ENCODE measurements at places on chromosomes 1 and 21.

- peak; percentile 13 for DNase-seq
Observed at GRCh38 chr21:45640888-45641479, 2.5 kb upstream of the PCBP3 start.

DNA sequence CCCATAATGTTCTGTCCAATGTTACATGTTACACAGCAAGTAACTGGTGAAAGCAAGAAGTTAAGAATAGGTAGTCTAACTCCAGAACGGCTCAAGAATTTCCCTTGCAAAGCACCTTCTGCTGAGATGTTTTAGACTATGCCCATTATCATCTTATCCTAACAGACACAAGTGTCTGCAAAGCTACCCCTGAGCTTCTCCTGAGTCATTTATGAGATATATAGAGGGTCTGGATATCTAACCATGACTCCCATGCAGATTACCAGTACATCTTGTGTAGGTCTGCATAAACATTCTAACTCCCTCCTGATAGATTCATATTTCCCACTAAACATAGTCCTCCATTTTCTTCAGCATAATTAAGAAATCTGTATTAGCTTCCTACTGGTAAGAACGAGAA is 171.7 kb downstream of the COQ8A start:
- no peak for DNase-seq

DNA sequence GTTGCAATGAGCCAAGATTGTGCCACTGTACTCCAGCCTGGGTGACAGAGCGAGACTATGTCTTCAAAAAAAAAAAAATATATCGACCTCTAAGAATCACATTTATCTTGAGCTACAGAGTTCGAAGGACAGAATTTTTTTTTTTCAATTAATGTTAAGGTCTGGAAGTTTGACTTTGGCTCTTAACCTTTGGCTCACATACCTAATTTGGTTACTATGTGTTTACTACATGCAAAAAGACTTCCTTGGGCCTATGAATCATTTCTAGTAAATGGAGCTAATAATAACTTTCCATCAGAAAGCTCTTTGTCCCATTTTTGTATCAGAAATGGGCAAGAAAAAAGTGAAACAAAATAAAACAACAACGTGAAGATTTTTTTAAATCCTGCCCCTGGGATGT is 351.2 kb downstream of the SMYD3 start:
- no peak for DNase-seq

DNA sequence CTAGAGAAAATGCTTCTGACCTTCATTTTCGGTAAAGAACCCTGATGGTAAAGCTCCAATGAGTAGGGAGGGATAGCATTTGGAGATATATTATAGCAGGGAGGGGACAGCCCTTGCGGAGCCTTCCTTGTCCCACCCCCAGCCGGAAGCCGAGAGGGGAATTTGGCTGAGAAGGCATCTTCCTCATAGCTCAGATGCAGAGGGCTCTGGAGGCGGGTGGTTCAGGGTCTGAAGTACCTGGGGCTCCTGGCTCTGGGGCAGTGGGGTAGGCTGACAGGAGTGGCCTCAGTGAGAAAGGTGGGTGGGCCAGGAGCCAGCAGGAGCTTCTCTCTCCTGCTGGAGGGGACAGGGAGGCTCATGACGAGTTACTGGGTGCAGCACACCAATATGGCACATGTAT is 88.0 kb upstream of the IFFO2 start:
- DNase-seq: no peak

DNA sequence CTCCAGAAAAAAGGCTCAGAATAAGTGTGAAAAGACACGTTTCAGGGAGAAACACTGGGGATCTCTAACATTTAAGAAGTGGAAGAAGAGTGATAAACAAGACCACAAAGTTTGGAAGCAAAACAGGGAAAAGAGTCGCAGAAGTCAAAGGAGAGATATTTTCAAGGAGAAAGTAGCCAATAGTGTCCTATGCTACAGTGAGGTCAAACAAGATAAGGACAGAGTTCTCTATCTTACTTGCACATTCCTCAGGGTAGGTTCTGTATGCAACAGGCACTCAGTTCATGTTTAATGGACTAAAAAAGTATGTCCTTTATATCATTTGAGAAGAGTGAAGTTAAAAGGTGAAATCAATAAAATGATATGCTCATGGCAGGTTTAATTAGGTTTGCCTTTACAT is 13.8 kb upstream of the EDEM3 start:
- no peak for DNase-seq

GRCh38 chr1:59486615-59487014 is 189.7 kb downstream of the FGGY start:
- DNase-seq: no peak

GRCh38 chr1:68780919-68781318 is 284.0 kb upstream of the DEPDC1 start:
- no peak for DNase-seq

DNA sequence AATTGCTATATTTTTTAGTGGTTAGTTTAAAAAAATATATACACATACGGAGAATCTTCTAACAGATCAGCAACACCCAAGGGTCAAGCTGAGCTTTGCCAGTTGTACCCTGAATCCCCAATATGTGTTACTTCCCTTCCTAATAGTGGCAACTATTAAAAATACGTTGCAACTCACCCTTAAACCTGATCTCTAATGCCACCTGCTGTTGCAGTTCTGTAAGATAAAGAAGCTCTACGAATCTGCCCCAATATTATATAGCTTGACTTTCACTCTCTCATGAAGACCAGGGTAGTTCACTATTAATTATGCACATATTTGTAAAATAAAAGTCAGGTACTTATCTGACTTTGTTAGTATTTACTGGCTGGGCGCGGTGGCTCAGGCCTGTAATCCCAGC is 58.4 kb downstream of the ASH1L start:
- DNase-seq: no peak

- DNase-seq: no peak
Observed at GRCh38 chr21:37414292-37415253, 48.0 kb downstream of the DYRK1A start.

- DNase-seq: no peak
Observed at GRCh38 chr1:178639326-178639725, 85.7 kb upstream of the RALGPS2 start.

DNA sequence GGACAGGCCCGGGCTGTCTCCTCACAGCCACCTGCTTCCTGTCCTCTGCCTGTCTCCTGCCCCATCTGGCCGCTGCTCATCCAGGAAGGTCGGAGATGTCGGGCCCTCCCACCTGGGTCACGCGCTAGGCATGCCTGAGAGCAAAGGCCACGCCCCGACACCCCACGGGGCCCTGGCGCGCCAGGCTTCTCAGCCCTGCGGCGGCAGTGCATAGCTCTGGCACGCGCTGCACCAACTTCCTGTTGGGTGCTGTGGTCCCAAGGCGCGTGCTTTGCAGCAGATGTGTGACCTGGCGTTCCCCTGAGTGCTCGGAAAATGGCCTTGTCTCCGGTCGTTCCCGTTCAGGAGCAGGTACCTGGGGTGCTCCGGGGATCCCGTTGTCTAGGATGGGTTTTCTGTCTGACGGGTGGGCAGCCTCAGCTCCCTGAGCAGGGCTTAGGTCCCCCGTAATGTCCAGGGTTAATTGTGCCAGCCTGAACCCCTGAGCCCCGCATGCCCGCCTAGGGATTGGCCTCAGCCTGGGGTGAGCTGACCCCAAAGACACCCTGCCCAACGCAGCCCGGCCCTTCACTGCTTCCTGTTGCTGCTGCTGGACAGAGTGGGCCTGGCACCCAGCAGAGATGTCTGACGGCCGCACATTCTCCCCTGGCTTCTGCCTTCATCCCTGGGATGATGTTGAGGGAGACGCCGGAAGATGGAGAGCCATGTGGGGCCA is 19.4 kb upstream of the KCNAB2 start:
- peak; percentile 93 for DNase-seq

- DNase-seq: no peak
Observed at GRCh38 chr1:84376000-84376910, 22.0 kb upstream of the DNASE2B start.

DNA sequence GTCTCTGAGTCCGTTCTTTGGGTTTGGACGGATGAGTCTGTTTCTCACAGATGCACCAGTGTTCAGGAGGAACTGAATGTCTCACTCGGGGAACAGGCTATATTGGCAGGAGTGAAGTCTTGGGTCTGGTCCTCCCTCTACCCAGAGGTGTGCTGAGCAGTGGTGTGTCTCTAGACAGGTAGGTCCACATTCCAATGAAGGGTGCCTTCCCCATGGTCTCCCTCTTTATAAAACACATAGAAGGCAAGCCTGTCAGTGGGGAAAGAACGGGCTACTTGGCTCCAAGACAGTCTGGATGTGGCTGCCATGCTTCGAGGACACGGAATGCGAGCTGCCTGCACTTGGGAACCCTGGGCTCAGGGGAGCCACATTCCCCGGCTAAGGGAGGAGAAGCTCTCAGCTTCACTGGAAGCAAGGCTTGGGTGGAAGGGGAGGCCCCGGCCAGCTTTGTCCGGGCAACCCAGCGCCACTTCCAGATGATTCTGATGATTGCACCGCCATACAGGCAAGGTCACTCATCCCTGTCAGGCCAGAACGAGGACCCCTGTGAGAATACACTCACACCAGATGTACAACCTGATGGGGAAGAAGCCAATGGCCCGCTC is 29.7 kb upstream of the RIPK4 start:
- no peak for DNase-seq

DNA sequence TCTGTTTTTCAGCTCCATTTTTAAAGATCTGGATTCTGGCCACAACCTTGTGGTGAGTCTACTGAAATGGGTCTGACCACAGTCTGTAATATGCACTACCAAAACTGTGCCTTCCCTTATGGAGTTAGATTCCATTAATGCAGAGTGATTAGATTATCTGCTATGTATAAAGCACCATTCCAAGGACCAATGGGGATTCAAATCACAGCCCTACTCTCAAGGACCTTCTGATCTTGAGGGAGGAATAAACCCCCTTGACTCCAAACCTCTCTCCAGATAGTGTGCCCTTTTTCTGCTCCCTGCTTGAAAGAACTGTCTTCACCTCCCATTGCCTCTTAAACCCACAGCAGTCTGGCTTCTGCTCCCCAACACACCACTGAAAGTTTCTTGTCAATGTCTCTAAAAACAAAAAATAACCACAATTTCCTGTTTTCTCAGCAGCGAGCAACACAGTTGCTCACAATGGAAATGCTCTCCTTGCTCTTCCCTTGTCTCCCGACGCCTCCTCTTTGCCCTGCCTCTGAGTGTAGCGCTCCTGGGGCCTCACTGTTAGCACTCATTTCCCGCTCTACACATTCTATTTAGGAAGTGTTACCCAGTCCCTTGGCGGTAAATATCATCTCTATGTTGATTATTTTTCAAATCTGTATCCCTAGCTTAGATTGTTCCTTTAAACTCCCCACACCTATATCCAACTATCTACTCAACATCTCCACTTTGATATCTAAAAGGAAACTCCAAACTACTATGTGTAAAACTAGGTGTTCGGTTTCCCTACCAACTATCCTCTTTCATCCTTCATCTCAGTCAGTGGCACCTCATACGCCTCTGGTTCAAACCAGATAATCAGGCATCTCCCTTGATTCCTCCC is 13.6 kb downstream of the PCNX2 start:
- DNase-seq: no peak

DNA sequence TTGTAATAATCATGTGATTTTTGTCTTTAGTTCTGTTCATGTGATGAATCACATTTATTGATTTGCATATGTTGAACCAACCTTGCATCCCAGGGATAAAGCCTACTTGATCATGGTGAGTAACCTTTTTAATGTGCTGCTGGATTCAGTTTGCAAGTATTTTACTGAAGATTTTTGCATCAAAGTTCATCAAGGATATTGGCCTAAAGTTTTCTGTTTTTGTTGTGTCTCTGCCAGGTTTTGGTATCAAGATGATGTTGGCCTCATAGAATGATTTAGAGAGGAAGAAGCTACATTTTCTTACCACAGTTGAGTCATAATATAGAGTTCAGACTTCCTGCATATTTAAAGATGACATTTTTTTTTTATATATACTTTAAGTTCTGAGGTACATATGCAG is 455.9 kb downstream of the PLPP3 start:
- DNase-seq: no peak

DNA sequence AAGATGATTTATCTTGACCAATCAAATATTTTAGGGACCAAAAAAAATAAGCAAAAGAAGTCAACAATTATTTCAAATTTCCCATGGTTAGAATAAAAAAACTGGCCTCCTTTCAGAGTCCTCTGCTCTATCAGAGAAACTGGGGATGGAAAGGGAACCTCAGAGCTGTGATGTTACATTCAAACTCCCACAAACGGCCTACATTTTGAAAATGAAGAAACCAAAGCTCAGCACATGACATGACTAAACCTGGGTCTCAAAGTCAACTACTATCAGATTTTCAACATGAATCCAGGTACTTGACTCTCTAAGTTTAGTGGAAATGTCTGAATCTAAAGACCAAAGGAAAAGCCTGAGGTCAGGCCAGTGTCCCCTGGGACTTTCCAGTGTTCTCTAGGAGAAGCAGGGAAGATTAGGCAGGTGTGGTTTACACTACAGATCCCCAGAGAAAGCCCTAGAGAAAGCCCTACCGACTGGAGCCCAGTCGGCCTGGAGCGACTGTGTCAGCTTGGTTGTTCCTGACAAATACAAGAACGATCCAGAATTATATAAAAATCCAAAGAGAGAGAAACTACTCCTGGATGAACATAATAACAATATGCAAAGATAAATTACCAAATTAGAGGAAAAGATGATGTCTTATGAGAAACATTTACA is 24.8 kb downstream of the JAK1 start:
- no peak for DNase-seq

All from activated CD8-positive, alpha-beta memory T cell treated with anti-CD3 and anti-CD28 coated beads, Interleukin-2, amount 50 U/mL, for 4 hours (primary cell).